ENCODE measurements at places on chromosomes 7 and 10. TPM values are rescaled to one million over a fixed set of nuclear protein-coding genes. Genes with fewer than 3 reads are reported as not detected.

DNA sequence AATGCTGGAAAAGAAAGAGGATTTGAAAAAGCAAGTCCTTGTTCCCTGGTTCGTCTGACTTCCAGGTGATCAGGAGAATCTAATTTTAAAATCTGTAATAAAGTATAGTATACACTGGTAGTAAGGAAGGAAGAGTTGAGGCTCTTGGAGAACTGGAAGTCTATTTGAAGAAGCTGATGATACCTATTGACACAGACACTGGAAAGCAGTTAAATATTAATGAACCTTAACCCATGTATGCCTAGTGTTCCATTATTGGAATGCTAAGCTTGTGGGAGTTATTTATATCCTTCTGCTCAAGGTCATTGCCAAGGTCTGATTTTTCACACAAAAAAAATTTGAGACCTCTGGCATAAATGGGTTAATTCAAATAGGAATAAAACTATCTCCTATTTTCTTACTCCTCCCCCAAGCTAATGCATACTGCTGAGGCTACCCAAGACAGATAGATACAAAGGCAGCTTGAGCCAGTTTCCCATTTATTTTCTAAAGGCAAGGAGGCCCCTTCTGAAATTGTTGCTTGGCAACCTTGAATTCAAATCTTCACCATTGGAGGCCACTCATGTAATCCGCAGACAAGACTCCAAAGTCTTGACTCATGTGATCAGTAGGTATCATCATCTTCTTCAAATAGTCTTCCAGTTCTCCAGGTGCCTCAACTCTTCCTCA lies 110.2 kb downstream of the FZD1 start:
- H3K27me3 ChIP-seq = no peaks in the 10 kb centered on the region
- H3K4me1 ChIP-seq = no peaks in the 10 kb centered on the region
- DNase-seq = no peak
- H3K36me3 ChIP-seq = no peaks in the 10 kb centered on the region
- H3K4me3 ChIP-seq = no peak overlapping the region
- no peak overlapping the region for H3K27ac ChIP-seq

- H3K36me3 ChIP-seq = no peaks in the 10 kb centered on the region
- no peak overlapping the region for H3K4me3 ChIP-seq
- no peak overlapping the region for H3K27ac ChIP-seq
Observed at GRCh38 chr7:130758429-130759056, 24.5 kb upstream of the KLF14 start.

The FAM25C gene
- total RNA-seq = not detected

- no peaks in the 10 kb centered on the region for H3K27me3 ChIP-seq
- H3K27ac ChIP-seq = no peak overlapping the region
- DNase-seq = no peak
- H3K4me3 ChIP-seq = no peak overlapping the region
- no peaks in the 10 kb centered on the region for H3K4me1 ChIP-seq
- no peaks in the 10 kb centered on the region for H3K36me3 ChIP-seq
Observed at GRCh38 chr10:104127411-104127810, 5.4 kb downstream of the SFR1 start.

DNA sequence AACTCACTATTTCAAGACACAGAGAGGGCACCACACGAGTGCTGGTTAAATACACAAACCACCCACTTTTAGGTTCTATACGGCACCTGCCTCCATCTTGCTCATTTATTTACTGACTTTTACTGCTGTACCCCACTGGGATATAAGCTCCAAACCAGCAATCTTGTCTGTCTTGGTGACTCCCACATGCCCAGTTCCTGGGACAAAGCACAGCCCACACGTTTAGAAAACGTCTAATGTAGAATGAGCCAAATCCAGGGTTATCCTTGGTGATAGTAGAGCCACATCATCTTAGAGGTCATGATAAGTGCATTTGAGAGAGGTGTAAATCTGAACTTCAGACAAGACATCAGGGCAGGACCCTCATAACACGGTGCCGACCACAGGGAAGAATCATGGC lies 73.5 kb downstream of the NUDCD3 start:
- H3K27me3 ChIP-seq = no peaks in the 10 kb centered on the region
- no peaks in the 10 kb centered on the region for H3K4me1 ChIP-seq
- no peak overlapping the region for H3K4me3 ChIP-seq
- no peaks in the 10 kb centered on the region for H3K36me3 ChIP-seq

The ASZ1 gene
- not detected for total RNA-seq

- H3K36me3 ChIP-seq = no peaks in the 10 kb centered on the region
- H3K4me1 ChIP-seq = peaks cover 6% of the 10 kb centered on the region
- DNase-seq = no peak
- H3K27me3 ChIP-seq = no peaks in the 10 kb centered on the region
- no peak overlapping the region for H3K27ac ChIP-seq
Observed at GRCh38 chr7:74375726-74376220, 77.9 kb upstream of the GTF2IRD1 start.

The MYO1G gene
- 0.28 TPM for total RNA-seq

- H3K4me1 ChIP-seq = peaks cover 3% of the 10 kb centered on the region
- peaks cover 34% of the 10 kb centered on the region for H3K27me3 ChIP-seq
- no peak overlapping the region for H3K4me3 ChIP-seq
- no peaks in the 10 kb centered on the region for H3K36me3 ChIP-seq
Observed at GRCh38 chr10:8037941-8038894, 16.3 kb upstream of the GATA3 start.

DNA sequence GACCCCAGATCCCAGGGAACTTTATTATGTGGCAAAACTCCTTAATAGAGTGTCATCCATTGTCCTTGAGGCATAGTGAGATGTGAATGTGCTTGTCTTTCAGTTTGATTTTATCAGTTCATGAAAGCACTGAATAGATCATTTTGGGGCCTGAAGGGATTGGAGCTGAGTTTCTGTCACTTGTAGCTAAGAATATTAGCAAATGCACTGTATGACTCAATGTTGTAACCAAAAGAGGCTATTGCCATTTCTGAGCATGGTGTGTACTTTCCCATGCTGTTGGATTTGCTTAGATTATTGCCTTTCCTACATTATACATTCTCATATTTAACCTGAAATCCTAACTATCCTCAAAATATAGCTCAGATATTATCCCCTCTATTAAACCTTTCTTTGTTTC lies 130.4 kb downstream of the PRKG1 start:
- no peaks in the 10 kb centered on the region for H3K27me3 ChIP-seq
- DNase-seq = no peak
- H3K36me3 ChIP-seq = no peaks in the 10 kb centered on the region

DNA sequence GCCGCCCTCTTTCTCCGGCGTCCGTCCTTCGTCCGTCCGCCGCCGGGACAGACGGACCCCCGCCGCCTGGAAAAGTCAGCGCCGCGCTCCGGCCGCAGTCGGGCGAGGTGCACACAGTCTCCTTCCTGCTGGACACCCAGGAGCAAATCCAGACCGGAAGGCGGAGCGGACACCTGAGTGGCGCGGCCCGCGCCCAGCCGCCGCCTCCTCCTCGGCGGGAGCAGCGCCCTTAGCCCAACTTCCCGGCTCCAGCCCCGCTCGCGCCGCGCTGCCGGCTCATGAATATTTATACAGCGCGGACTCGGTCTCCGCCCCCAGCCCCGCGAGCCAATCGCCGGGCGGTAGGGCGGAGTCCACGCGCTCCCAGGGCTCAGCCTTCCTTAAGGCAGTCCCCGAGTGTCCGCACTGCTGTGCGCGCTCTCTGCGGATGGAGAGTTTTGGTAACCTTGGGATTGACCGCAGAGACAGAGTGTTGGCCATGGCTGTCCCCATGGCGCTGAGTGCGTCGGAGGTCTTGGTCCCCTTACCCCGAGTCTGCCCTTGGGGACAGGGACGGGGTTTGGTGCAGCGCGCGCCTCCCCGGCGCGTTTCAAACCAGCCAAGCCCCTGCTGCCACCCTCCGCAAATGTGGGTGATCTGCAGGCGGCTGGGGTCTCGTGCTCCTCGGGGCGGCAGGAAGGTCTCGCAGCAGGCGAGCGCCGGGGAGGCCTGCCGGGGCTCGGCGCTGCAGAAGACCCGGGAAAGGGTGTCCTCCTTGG lies at the start of gene FZD8:
Gene FZD8, minus strand, starts transcription at position 262 of the 758 bp plus-strand sequence. CDS start 867 bp downstream, outside the sequence.
- peak within 1 kb of the TSS; percentile 94 for H3K27ac ChIP-seq
- no peaks in the 10 kb centered on the region for H3K36me3 ChIP-seq
- H3K27me3 ChIP-seq = no peaks in the 10 kb centered on the region

The RP9 gene
- 7.1 TPM for total RNA-seq

The AGAP6 gene
- total RNA-seq = 6.9 TPM

DNA sequence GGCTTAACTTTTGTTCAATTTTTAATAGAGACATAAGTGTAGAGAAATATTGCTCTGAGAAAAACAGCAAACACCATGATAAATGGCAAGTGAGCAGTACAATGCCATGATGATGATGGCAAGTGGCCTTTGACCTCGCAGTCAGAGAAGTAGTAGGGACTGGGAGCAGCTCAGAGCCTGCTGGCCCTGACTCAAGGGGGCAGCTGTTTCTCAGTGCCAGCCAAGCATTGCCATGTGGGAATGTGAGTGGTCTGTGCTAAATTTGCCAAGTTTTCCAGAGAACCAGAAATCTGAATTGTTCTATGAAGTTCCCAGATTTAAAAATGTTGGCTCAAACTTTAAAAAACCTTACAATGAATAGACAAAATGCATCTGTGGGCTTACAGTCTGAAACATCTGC lies 187.9 kb downstream of the BICC1 start:
- peaks cover 6% of the 10 kb centered on the region for H3K4me1 ChIP-seq
- no peak overlapping the region for H3K4me3 ChIP-seq
- no peaks in the 10 kb centered on the region for H3K36me3 ChIP-seq
- no peak overlapping the region for H3K27ac ChIP-seq

The ZNF727 gene
- 2.0 TPM for total RNA-seq

- no peaks in the 10 kb centered on the region for H3K36me3 ChIP-seq
- no peaks in the 10 kb centered on the region for H3K27me3 ChIP-seq
- H3K4me1 ChIP-seq = no peaks in the 10 kb centered on the region
- no peak for DNase-seq
- H3K27ac ChIP-seq = no peak overlapping the region
Observed at GRCh38 chr7:101575721-101576120, 53.4 kb downstream of the MYL10 start.

All from pancreas (tissue), 10 donors.